ENCODE measurements at places on chromosomes 1 and 21. TPM values are rescaled to one million over a fixed set of nuclear protein-coding genes. Genes with fewer than 3 reads are reported as not detected.
A peak's percentile ranks its signal among the peaks of the same experiment; 100 is the strongest.

DPYD gene
- total RNA-seq = 10.7 TPM

GAS5 gene
- 846 TPM for total RNA-seq

DNA sequence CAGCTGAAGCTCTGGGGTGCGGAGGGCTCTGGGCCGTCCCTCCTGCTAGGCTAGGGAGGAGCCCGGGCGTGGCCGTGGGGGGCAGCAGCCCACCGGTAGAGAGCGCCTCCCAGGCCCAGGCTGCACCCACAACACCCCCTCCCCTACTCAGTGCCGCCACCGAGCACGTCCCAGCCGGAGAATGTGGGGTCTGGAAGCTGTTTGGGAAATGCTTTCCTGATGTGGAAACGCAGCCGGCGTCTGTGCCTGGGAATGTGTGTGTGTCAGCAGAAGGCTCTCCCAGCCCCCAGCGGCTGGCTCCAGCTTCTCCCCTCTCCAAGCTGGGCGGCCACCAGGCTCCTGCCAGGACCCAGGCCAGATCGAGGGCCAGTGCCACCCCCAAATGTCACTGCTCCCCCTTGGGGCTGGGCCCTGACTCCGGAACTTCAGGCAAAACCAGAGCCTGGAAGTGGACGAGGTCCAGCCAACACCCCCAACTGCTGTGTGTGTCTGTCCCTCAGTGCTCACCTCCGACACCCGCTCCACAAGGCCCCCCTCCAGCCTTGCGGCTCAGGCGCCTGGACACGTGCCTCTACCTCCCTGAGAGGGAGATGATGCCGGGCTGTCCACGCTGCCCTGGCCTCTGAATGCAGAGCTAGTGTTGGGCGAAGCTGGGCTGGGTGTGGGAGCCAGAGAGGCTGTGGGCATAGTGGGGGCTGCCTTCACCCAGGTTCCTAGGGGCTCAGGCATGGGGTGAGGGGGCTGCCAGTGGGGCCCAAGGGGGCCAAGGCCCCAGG is 74.7 kb downstream of the MEGF6 start:
- no peak for DNase-seq

- DNase-seq = no peak
Measured at GRCh38 chr1:165300400-165300903, 56.1 kb downstream of the LMX1A start.

DNA sequence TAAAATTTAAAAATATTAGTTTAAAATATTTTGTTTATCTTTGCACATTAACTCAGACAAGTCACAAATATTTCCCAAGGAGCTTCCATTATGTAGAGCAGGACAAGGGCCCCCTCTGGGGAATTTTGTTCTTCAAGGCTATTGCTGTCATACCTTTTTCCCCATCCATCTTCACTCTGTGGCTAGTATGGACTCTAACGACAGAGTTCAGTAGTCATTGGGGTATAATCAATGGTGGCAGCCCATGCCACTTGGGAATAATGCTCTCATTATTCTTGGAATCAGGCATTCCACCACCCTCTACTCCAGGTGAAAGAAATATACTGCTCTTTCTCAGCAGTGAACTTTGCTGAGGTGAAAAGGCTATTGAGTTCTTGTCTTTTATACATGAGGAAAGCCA is 38.5 kb upstream of the ERO1B start:
- DNase-seq = no peak

DNA sequence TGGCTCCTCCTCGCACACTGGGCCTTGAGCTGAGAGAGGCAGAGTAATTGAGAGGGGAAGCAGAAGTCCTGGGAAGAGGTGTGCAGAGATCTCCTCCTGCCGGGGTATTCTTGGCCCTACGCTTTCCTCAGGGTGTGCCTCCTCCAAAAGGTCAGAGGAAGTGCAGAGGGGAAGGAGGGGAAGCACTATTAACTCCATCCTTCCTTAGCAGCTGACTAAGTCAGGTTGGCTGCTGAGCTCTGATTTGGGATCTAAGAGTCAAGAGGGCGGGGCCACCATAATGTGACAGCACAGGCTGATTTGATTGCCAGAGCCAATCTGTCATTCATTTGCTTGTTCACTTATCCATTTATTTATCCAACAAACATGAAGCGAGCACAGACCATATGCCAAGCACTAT is 12.3 kb downstream of the ATP2B4 start:
- DNase-seq = no peak

- no peak for DNase-seq
Measured at GRCh38 chr21:23963454-23963853, 1643.8 kb downstream of the MRPL39 start.

DNA sequence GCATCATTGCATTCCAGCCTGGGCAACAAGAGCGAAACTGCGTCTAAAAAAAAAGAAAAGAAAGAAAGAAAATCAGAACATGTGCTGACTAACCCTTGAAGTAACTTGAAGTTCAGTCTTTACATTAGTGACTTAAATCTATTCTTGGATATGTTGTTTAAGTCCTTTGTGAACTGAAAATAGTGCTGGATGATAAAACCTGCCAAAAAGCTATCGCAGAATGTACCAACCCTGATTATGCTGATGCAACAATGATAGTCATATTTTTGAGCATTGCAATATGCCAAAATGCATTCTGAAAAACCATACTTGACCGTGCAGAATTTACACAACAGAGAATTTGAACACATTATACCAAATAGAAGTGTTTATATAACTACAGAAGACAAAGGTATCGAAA is 30.7 kb downstream of the SHISAL2A start:
- no peak for DNase-seq

DNA sequence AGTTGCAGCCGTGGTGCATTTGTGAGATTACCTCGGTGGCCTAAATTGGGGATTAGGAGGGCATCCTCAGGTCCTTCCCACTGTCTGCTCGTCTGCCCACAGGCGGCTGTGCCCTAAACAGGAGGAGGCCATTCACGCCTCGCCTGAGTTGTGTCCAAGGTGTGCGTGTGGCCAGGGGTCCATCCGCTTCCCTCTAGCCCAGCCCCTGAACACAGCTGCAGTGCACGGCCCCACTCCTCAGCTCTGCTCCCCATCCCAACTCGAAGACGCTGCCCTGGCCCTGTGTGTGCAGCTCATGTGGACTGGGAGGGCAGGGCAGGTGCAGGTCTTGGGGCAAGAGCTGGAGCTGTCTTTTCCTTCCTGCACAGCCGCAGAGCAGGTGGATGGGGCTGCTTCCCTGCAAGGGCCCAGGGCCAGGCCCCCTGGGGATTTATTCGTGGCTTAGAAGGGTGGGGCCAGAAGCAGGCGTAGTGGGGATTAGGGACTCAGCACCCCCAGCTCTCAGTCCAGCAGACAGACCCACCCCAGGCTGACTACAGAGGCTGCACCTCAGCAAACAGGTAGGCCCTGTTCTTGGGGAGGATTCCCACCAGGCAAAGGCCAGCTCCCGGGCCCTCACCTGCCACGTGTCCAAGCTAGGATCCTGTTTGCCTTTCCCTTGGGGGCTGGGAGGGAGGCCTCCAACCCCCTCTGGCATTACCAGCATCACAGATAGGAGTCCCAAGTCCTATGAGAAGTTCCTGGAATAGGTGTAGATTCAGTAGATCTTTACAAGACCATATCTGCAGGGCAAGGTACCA is 4.3 kb downstream of the GUK1 start:
- peak; percentile 52 for DNase-seq

- DNase-seq = no peak
Measured at GRCh38 chr1:180901076-180901990, 11.4 kb upstream of the KIAA1614 start.

All from activated naive CD4-positive, alpha-beta T cell treated with anti-CD3 and anti-CD28 coated beads, Interleukin-2, amount 50 U/mL, for 72 hours (primary cell).